ENCODE measurements at places on chromosomes 11 and 22.

GRCh38 chr11:96172604-96173003 is 170.4 kb downstream of the MAML2 start:
- DNase-seq: no peak

DNA sequence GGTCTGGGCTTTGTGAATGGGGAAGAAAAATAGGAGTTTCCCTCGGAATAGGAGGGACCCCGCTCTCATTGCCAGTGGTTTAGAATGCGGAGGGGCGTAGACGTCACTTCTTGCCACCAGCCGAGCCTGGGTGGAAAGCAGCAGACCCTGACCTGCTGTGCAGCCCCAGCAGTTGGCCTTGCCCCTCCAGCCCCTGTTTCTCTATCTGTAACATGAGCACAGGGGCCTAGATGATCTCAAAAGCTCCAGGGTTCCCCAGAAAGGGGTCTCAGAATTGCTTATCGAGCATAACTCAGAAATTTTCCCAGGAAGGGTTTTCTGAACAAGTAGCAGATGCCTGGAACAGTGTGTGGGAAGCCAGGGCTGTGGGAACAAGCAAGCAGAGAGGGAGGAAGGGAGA is 43.9 kb downstream of the C11orf91 start:
- no peak for DNase-seq

DNA sequence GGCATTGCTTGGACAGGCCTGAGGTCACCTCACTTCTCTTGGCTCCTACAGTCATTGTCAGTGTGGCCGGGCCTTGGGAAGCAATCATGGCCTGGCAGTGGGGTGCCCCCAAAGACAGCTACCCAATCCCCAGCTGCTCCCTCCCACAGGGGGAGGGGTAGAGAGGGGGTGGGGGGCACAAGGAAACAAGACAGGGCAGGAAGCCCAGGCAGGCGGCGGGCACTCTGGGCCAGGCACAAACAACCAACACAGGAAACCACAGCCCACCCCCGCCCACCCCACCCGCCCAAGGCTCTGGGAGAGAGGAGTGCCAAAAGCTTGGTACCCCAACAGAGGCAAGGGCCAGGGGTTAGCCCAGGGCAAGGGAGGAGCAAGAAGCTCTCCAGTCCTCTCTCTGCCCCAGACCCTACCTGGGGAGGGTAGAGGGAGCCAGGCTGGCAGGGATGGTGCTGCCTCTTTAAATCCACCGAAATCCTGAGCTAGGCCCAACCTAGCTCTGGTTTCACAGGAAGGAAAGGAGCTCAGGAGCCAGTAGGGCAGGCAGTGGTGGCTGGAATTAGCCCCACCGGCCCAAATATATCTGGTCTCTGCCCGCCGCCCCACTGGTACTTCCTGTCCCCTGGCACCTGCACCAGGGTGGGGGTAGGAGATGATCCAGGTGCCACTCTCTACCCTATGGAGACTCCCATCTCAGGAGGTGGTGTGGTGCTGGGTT is 12.2 kb downstream of the BCL9L start:
- DNase-seq: no peak

- no peak for DNase-seq
Measured at GRCh38 chr11:105456950-105457349, 152.9 kb upstream of the GRIA4 start.

DNA sequence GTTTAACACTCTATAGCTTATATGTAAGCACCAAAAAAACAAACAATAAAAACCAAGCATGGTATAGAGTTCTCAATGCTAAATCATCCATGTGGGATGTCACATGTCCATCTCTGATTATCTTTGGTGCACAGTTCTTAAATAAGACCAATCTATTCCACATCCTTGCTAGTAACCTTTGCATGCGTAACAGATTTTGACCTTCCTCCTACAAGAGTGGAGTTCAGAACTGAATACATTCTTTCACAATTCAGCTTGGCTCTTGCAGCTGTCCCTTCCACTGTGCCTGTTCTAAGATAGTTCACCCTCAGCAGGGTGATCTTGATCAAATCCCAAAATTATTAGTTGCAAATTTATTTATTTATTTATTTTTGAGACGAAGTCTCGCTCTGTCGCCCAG is 21.1 kb downstream of the PRR14L start:
- no peak for DNase-seq

DNA sequence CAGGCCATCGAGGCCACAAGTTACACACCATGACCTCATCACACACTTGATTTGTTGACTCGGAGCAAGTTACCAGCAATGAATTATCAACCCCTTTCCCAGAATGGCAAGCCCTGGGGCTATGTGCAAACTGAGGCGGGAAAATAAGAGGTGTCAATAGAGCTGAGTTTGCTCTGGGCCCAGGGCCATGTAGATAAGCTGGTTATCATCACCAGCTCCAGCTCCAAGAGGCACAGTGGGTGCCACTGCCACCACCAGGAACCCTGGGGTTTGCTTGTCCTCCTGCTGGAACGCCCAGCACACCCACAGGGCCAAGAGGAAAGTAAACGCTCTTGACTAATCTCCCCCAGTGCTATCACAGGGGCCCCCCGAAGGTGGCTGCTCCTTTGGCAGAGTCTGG is 13.0 kb upstream of the VPS37C start:
- DNase-seq: no peak

GRCh38 chr11:35426351-35426750 is 7.0 kb upstream of the SLC1A2 start:
- no peak for DNase-seq

DNA sequence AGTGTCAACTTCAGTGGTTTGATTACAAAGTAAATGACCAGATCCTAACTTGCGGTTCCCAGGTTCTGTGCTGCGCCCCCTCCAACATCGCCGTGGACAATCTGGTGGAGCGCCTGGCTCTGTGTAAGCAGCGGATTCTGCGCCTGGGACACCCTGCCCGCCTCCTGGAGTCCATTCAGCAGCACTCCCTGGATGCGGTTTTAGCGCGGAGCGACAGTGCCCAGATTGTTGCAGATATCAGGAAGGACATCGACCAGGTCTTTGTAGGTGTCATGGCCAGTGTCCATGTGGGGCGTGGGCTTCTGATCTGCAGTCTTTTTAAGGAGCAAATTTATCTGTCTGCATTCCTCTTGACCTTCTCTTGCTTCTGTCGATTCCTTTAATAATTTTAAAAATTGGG is 11.1 kb downstream of the IGHMBP2 start:
- DNase-seq: no peak

DNA sequence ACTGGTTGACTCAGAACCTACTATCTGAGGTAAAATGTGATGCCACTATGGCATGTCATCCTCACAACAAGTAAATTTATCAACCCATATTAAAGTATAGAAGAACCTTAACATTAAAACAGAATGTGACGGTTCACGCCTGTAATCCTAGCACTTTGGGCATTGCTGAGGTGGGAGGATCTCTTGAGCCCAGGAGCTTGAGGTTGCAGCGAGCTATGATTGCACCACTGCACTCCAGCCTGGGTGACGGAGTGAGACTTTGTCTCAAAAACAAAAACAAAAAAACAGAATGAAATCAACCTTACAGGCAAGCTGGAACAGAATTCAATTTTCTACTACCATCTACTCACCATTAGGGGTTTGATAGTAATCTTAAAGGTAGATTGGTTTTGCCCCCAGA is 86.2 kb downstream of the PLEKHA7 start:
- no peak for DNase-seq

GRCh38 chr11:1470681-1471611 is 15.6 kb downstream of the MOB2 start:
- no peak for DNase-seq

DNA sequence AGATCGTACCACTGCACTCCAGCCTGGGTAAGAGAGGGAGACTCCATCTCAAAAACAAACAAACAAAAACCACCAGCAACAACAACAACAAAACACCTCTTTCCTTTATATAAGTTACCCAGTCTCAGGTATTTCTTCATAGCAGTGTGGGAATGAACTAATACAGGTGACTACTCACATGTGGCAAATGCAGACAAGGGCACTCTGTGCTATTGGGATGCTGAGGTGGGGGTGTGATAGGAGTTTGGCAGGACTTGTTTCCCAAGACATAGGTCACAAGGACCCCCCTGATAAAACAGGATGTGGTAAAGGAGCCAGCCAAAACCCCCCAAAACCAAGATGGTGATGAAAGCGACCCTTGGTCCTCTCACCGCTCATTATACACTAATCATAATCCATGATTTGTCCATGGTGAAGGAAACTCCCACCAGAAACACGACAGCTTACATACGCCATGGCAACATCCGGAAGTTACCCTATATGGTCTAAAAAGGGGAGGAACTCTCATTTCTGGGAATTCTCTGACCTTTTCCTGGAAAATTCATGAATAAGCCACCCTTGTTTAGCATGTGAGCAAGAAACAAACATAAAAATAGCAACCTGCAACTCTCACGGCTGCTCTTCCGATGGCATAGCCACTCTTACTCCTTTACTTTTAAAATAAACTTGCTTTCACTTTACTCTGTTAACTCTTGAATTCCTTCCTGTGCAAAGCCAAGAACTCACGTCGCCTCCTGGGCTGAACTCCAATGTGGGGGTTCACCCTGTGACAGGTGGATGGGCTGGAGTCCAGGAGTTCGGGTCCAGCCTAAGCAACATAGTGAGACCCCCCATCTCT is 18.8 kb upstream of the INCENP start:
- DNase-seq: no peak

DNA sequence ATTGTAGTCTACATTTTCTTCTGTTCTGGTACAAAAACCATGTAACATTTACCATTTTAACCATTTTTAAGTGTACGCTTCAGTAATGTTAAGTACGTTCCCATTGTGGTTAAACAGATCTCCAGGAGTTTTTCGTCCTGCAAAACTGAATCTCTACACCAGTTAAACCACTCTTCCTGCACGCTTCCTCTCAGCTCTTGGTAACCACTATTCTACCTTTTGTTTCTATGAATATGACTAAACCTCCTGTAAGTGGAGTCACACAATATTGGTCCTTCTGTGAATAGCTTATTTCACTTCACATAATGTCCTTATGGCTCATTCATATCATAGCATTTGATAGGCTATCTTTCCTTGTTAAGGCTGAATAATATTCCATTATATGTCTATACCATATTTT is 7.1 kb upstream of the EXT2 start:
- DNase-seq: no peak

DNA sequence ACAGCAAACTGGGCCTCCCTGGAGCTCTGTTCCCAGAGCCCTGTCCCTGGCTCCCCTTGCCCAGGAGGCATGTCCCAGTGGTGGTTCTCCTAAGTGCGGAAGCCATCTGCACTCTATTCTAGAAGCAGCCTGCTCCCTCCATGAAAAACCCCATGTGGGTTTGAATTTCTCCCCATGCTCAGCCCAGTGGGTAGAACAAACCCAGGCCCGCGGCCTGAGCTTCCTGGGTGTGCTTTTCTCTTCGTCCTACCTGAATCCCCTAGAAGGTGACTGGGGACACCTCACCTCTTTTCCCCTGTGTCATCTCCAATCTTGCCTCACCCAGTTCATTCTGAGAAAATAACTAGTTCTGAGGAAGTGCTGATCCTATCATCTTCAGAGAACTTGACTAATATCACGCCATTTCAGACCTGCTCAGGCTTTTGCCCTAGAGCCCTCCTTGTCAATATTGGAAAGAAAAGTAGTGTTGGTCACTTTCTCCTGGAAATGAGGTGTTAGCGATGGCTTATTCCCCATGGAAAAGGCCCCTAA is 15.9 kb downstream of the IL10RA start:
- DNase-seq: no peak

DNA sequence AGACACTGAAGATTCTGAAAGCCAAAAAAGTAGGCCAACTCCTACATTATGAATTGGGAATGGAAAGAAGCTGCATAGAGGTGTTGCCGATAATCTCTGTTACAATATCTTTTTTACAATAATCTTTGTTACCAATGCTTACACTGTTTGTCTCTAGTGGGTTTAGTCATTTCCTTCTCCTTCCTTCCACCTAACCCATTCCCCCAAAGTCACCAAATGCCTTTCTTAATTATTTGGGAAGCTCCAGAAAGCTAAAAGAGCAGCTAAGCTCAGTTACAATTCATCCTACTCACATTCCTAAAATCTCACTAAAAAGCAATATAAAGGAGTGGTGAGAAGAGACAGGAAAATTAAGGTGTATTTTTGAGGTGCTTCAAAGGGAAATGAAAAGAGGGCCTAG is 313.7 kb downstream of the SWAP70 start:
- DNase-seq: no peak

DNA sequence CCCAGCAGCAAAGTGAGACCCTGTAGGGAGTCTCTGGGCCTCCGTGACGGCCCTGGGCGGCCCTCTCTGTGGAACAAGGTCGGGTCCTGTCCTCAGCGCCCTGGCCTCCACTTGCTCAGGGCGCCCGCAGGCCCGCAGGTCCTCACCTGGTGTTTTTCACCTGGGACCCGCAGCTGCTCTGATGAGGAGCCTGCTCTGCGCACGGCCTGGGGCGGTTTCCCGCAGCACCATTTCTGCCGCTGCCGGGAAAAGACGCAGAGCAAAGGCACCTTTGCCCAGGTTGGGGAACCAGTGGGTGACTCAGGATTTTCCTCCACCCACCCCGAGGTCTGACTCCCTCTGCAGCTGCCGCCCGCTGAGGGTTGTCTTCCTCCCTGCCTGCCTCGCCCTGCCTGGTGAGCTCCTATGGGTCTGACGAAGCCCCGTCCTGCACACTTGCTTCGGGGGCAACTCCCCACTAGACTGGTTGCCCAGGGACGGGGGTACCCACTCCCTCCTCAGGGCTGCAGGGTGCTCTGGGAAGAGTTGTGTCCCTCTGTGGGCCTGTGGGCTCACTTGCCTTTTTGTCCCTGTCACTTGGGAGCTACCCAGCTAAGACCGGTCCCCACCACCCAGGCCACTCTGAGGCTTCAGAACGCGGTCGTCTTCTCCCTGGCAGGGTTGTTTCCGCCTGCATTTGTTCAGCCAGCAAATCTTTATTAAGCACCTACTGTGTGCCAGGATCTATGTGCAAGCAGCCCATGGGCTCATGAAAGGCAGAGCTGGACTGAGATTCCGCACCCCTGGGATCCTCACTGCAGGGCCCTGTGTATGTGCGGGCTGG is 89.5 kb downstream of the KCNQ1 start:
- DNase-seq: no peak

DNA sequence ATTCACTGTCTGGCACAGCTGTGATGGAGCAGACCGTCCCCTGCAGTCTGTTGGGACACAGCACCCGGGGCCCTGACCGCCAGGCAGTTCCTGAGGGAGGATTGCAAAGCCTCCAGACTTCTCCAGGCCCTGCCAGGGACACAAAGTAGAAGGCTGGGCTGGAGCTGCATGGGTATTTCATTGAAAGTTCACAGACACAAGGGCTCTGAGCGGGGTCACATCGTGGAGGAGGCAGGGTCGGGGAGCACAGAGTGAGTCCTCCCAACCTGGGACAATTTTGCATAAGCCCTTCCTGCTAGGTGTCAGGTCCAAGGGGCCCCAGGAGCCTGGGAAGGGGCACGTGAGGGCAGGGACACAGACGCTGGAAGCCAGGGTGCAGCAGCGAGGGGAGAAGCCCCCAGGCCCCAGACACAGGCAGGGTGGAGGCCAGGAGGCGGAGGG is 15.7 kb downstream of the IFITM10 start:
- DNase-seq: peak; percentile 55

DNA sequence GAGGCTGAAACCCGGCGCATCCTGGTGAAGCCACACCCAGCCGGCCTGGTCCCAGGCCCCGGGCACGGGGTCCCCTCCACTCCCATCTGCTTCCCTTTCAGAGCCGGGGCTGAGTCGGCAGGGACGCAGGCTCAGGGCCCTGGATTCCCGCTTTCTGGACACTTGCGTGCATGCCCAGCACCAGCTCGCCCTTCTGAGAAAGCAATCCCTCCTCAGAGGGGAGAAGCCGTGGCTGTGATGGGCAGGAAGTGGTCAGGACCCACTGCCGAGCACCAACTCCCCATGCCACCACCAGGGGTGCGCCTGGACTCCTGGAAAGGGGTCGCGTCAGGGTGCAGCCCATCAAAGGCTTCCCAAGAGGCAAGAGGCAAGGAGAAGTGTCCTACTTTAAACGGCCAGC is 15.1 kb downstream of the CDKN1C start:
- DNase-seq: no peak

GRCh38 chr11:115724666-115725065 is 220.5 kb upstream of the CADM1 start:
- DNase-seq: no peak
